CD8-positive, alpha-beta T cell (primary cell): ENCODE measurements at places on chromosomes 3 and 15. TPM values are rescaled to one million over a fixed set of nuclear protein-coding genes. Genes with fewer than 3 reads are reported as not detected.

NTRK3 gene
- total RNA-seq: not detected

MAGI1 gene
- not detected for total RNA-seq

GRCh38 chr15:90914305-90915080 lies 11.4 kb downstream of the MAN2A2 start:
- no peak for DNase-seq

DNA sequence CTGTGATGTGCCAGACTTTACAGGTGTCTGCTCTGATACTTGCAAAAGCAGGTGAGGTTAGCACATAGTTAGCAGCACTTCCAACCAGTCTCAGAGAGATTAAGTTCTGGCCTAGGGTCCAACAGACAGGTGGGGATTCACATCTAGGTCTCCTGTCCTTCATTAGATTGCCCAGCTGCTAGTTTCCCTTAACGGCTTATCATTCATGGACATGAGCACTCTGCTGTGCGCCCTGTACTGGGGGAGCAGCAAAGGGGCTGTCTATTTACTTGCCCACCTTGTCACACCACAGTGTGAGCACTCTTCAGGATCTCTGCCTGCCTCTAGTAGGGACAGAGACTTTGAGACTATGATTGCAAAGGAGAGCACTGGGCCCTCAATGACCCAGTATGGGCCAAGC lies 8.7 kb downstream of the SPSB4 start:
- DNase-seq: no peak

DNA sequence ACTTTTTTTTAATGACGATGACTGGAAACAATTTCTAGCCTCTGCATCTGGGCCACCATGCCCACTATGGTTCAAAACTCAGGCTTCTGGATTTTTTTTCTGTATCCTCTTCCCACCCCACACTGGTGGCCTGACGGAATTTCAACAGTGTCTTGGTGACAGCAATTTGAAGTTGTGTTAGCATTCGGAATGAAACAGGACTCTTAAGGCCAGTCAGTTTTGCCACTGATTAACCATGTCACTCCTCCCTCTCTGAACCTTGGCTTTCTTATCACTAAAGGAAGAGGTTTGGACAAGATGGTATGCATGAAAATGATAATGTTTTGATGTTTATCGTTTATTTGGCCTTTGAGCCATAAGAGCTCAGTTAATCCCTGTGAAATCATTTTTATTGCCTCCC lies 41.6 kb upstream of the BDH1 start:
- DNase-seq: no peak
